ENCODE measurements at places on chromosomes 13 and 19. TPM values are rescaled to one million over a fixed set of nuclear protein-coding genes. Genes with fewer than 3 reads are reported as not detected.

CLDND2 gene
- not detected for total RNA-seq

RDH8 gene
- total RNA-seq: not detected

LHB gene
- total RNA-seq: not detected

SLC10A2 gene
- total RNA-seq: not detected

TFPT gene
- 13.7 TPM for total RNA-seq

LRRC4B gene
- total RNA-seq: 0.12 TPM

SLC6A16 gene
- under 0.01 TPM for total RNA-seq

C5AR1 gene
- 0.66 TPM for total RNA-seq

CEACAM1 gene
- under 0.01 TPM for total RNA-seq

TUBA3C gene
- not detected for total RNA-seq

TRIM28 gene
- total RNA-seq: 265 TPM

C19orf67 gene
- not detected for total RNA-seq

ZNF563 gene
- total RNA-seq: 3.0 TPM

SERP2 gene
- 6.9 TPM for total RNA-seq

MED4 gene
- total RNA-seq: 23.5 TPM

KLK2 gene
- not detected for total RNA-seq

NOVA2 gene
- not detected for total RNA-seq

TYROBP gene
- total RNA-seq: not detected

TNNT1 gene
- 4.1 TPM for total RNA-seq

TEX101 gene
- total RNA-seq: not detected

ZNF723 gene
- not detected for total RNA-seq

STOML3 gene
- total RNA-seq: not detected

ZNF616 gene
- 11.4 TPM for total RNA-seq

SH2D3A gene
- not detected for total RNA-seq

CBY2 gene
- not detected for total RNA-seq

OR10H3 gene
- not detected for total RNA-seq

CYP4F3 gene
- total RNA-seq: not detected

NLRP9 gene
- total RNA-seq: not detected

ONECUT3 gene
- not detected for total RNA-seq

ZNF528 gene
- 24.2 TPM for total RNA-seq

B3GNT8 gene
- total RNA-seq: 1.5 TPM
